ENCODE measurements at places on chromosomes 13 and 19.

GRCh38 chr13:23752111-23753001 is 136.8 kb downstream of the MIPEP start:
- no peak for DNase-seq

GRCh38 chr13:45702869-45703391 is 810 bp downstream of the CBY2 start:
- DNase-seq, result no peak

- DNase-seq, result no peak
Observed at GRCh38 chr13:41608839-41609177, 151.5 kb downstream of the RGCC start.

- DNase-seq, result no peak
Observed at GRCh38 chr13:48539550-48539949, 6.7 kb upstream of the RCBTB2 start.

GRCh38 chr13:41458187-41458760 is 924 bp downstream of the RGCC start:
- DNase-seq, result no peak

DNA sequence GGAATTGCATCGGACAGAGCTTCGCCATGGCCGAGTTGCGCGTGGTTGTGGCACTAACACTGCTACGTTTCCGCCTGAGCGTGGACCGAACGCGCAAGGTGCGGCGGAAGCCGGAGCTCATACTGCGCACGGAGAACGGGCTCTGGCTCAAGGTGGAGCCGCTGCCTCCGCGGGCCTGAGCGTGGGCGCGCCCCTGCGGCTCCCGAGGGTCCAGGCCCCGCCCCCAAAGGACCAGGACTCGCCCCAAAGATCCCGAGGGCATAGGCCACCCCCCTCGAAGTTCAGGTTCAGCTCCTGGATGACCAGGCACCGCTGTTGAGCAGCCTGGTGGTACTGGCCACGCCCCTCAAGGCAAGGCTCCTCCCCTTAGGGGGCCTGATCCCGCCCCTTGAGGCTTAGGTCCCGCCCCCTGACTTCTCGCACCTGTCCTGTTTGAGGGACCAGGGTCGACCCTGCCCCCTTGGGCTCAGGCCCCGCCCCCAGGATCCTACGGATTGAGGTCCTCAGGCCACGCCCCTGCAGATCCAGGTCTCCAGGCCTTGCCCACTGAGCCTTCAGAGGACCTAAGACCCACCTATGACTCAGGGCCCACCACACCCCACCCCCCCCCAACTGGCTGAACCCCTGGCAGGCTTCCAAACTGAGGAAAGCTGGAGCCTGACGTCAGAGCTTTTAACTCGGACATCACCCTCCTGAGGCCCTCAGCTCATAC is 43.1 kb downstream of the CYP4F22 start:
- DNase-seq, result peak; percentile 38

DNA sequence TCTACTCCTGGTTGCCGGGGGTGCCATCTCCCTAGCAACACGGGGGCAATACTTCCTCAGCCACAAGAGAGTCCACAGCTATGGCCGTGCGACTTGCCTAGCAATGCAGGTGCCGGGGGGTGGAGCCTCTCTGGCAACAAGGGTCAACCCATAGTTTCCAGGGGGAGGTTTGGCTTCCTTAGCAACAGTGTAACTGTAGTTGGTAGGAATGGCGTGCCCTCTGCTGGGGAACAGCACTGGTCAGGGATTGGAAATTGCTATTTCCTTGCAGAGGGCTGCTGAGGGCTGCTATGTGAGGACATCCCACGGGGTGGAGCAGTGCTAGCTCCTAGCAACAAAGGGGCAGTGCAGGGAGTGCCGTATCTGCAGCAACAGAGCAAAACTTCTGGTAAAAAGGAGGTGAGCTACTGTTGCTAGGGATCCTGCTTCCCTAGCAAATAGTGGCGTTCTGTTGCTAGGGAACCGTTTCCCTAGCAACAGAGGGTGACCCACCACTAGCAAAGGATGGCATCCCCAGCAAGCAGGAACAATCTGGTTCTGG is 7.0 kb upstream of the TMC4 start:
- no peak for DNase-seq

DNA sequence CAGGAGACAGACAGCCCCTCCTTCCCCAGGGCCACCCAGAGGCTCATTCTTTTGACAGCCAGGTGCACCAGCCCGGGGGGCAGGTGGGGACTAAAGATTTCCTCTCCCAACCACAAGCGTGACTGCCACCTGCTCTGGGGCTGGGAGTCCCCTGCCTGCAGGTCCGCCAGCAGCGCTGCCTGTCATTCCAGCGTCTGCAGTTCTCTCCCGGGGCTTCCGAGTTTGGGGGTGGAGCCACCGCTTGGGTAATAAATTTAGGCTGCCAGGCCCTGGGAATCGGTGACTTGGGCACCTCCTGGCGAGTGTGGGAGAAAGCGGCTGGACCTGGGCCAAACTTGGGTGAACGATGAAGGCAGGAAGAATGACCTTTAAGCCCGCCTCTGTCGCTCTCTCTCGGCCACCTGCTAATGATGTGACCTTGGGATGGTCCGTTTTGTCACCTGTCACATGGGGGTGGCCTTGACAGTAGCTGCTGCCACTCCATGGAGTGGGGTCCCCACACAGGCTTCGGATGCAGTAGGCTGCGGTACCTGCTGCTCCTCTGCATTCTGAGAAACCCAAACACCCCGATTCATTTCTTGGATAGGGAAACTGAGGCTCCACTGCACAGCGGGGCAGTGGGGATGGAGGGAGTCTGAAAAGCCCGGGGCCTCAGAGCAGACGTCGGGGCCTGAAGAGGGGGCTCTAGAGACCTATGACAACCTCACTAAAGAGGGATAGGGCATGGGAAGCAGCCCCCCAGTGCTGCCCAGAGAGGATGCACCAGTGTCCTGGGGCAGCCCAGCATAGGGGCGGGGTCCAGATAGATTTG is 12.8 kb downstream of the FUT6 start:
- DNase-seq, result peak; percentile 57

DNA sequence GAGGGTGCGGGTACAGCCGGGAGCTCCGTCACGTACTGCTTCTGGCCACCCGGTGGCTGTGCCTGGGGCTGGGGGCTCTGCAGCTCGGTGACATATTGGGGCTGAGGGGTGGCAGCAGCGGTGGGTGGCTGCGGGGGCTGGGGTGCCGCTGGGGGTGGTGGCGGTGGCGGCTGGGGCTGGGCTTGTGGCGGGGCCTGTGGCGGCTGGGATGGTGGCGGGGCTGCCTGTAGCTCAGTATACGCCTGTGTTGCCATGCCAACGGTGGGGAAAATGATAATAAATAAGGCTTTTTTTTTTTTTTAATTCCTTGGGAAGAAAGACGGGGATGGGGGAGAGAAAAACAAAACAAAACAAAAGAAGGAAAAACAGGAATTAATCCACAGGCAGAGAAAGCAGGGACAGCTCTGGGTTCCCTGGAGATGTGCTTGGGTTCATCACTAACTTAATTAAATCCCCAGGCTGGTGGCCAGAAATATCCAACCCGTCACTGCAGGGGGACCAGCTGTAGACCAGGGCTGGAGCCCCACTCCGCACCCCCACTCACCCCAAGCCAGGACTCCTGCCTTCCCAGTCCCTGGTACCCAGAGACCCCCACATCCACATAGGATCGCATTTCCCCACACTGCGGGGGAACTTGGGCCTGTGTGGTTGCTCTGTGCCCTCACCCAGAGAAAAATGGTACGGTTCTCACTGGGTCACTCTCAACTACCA is 12.4 kb downstream of the RFX1 start:
- no peak for DNase-seq
